ENCODE measurements at places on chromosomes 2 and 18.

DNA sequence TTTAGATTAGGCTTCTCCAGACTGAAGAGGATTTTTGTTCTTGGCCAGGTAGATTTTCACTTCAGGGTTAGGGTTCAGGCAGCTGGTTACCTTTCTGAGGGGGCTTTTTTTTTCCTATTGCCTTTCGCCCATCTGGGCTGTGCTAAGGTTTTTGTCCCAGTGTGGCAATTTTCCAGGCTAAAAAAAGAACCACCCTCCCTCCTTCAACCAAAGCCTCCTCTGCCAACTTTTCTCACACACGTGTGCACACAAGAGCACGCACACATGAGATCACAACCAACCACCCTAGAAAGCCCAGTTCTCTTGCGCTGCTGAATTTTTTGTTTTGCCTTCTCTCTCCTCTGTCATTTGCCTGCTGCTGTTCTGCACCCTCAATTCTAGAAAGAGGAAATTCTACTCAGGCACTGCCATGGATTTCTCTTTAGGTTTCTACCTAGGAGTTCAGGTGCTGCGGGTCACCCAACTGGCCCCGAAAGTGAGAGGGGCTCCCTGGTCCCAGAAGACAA, 8.5 kb upstream of the CXCR4 start:
- no peak for DNase-seq

- no peak for DNase-seq
Measured at GRCh38 chr2:134468776-134469175, 214.9 kb downstream of the MGAT5 start.

- no peak for DNase-seq
Measured at GRCh38 chr18:79587779-79588635, 91.6 kb upstream of the CTDP1 start.

GRCh38 chr2:203498161-203498560, 36.9 kb downstream of the RAPH1 start:
- DNase-seq, result no peak

GRCh38 chr2:11032396-11032795, 120.7 kb downstream of the KCNF1 start:
- no peak for DNase-seq

DNA sequence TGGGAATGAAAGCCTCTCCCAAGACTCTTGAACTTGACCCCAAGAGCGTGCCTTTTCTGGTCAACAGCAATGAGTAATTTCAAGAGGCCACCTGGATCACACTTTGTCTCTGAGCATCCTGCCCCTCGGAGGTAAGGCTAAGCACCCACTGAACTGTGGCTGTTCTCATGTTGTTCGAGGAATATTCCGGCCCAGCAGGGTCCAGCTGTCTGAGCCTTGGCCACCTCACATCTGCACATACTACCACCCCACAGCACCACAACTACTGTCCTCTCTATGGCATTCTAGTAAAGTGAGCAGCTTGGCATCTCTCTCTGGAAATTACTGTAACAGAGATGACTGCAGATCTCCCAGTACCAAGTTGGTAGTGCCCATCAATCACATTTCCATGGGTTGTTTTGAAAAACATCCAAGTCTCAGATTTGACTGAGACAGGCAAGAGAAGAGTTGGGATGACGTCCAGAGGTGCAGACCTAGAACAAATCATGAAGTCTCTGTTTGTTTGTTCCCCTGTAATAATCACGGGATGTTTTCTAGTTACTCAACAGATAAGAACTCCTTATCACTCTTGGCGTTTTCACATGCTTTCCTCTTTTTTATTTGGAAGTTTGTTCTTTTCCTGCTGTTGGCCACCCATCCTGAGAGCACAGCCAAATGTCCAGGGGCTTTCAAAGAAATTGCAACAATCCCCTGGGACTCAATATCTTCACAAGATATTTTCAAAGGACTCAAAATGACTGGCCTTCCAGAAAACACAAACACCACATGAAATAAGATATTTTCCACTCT, 336.0 kb upstream of the TNP1 start:
- DNase-seq, result no peak

DNA sequence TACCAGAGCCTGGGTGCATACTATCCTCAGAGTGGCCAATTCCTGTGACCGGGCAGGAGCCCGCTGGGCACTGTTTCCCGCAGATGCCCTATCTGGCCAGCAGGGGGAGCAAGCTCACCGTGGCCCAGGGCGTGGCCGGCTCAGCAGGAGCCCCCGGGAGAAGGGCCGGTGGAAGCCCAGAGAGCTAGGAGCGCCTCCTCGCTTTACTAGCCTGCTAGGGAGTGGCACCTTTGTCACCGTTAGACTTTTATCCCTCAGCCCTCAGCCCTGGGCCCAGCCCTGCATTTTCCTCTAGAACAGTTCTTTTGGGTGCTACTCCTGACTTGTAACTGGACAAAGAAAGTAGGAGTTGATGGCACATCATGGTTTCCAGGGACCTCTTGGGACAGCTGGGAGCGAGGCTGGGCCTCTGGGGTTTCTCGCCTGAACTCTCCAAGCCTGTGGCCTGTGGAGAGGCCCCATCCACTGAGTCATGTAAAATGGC, 24.0 kb downstream of the TMEM177 start:
- peak; percentile 27 for DNase-seq

- no peak for DNase-seq
Measured at GRCh38 chr2:29780906-29781305, 140.5 kb downstream of the ALK start.

DNA sequence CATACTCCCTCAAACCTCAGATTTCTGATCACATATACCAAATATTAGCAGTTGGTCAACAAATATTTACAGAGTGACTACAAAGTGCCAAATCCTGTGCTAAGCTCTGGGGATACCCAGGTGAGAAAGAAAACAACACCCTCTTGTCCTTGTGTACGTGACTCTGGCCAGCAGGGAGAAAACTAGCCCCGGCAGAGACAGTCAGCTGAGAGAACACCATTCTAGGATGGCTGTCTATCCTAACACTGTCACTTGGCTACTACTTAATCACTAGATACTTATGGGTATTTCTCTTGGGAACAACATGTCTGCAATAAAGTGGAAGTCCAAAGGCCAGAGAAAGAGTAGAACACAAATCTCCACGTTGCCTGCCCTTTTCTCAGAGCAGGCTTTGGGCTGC, 57.9 kb upstream of the CD226 start:
- DNase-seq, result no peak

DNA sequence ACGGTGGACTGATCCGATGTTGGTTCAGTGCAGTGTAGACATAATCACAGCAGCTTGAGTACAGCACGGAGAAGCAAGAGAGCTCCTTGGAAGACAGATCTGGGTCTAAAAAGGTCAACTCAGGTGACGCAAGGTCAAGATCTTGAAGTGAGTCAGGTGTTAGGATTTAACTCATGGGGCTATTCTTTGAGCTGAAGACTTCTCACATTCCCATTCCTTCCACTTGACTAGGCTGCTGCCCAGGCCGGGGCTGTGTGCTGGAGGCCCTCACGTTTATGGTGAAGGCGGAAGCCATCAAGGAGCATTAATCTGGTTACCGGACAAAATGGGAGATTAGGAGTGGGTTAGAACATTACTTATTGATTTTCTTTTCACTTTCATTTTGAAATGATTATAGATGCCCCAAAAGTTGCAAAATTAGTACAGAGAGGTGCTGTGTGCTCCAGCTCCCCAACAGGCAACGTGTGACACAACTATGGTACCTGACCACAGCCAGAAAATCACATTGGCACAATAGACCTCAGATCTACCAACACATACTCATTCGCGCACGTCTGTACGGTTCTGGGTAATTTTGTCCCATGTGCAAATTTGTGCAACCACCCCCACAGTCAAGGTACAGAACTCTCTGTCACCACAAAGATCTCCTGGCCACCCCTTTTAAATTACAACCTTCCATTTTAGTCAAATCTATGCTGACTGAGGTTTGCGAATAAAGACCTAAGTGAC, 77.6 kb upstream of the SEC11C start:
- DNase-seq, result no peak

DNA sequence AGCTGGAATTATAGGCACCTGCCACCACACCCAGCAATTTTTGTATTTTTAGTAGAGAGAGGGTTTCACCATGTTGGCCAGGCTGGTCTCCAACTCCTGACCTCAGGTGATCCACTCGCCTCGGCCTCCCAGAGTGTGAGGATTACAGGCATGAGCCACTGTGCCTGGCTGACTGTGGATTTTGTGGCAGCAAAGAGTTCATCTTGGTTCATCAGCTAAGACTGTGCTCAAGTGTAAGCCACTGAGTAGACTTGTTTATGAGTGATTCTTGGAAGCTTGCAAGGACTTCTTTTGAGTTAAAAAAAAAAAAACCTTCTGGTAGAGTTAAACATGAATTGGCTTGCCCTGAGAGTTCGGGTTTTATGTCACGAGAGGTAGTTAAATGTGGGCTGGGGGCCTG, 34.7 kb downstream of the CD8B start:
- no peak for DNase-seq

DNA sequence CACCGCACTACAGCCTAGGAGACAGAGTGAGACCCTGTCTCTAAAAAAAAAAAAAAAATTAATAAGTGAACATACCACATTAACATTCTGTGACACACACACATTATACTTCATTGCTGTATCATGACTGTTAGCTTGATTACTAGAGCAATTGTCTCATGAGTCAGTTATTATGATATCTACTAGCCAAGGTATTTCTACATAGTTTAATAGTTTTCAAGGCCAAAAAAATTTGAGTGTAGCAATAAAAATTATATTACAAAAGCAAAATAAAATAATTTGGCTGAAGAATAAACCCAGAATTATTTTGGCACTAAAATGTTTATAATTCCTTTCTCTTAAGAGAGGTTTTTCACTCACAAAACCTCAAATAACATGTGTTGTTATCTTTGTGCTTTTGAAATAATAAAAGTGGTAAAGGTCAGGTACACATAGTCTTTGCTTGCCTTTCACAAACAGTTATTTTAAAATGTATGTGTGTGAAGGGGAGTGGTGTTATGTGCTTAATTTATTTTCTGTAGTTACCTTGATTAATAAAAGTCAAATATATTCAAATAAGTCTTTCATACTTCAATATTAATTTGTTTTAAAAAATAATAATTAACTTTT, 136.9 kb upstream of the SPOPL start:
- no peak for DNase-seq

DNA sequence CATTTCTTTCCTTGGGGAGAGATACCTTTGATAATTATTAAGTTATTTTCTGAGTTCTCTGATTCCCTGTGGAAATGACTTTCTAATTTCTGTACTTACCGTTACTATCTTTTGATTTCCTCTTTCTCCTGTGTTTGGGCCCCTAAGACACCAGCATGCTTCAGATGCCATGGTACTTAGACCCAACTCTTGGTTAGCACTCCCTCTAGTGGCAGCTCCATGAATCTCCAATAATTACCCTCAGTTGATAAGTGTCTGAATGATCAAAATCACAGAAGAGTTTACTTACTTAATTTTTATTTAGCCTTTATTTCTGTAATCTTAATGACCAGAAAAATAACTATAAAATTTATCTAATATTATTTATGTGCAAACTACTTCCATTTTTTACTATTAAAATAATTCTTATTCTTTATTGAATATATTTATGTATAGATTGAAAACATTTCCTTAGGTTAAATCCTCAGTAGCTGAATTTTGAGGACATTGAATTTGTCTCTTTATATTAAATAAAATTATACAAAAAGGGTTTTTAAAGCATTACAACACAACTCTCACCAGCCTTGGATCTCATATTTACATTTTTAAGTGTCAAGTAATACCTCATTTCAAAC, 300.4 kb downstream of the KCNS3 start:
- DNase-seq, result no peak

DNA sequence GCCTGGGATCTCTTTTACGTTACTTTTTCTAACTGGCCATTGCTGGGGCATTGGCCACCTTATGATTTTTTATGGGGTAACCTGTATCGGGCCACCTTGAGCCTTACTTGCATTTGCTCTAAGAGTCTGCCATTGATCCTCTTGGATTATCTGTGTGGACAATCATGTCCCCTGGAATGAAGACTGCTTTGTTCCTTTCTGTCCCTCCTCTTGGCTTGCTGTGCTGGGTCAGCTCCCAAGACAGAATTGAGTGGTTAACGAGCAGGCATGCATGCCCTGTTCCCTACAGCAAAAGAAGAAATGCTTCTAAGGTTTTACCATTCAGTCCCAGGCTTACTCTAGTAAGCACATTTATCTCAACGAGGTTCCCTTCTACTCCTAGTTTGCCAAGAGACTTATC, 46.3 kb downstream of the MAL start:
- no peak for DNase-seq

DNA sequence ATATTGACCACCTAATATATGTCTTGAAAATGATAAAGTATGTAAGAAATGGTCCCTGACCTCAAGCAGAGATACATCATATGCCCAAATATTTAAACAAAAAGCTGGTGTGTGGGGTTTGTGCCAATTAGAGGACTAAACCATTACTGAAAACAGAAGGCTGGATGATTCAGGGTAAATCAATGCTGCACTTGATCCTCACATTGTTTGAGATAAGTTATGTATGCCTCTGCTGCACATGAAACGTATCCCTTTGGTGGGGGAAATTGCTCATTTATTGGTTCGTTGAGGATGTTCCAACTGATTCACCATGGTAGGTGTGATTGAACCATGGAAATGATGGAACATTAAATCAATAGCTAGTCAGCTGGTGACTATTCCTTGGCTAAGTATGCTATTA, 24.7 kb upstream of the DARS1 start:
- no peak for DNase-seq

- peak; percentile 5 for DNase-seq
Measured at GRCh38 chr18:79603321-79604204, 76.0 kb upstream of the CTDP1 start.

DNA sequence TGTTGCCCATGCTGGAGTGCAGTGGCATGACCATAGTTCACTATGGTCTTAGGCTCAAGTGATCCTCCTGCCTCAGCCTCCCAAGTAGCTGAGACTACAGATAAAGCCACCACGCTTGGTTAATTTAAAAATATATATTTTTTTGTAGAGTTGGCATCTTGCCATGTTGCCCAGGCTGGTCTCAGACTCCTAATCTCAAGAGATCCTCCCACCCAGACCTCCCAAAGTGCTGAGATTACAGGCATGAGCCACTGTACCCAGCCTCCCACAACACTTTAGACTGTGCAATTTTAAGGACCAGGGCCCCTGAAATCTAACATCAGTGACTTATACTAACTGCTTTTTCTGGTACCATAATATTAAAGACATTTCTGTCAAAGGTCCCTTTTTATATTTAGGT, 5.2 kb downstream of the TXNDC2 start:
- no peak for DNase-seq

- DNase-seq, result no peak
Measured at GRCh38 chr2:143706354-143706753, 577.1 kb downstream of the ARHGAP15 start.
